ENCODE measurements at places on chromosomes 11 and 22.

- no peak for DNase-seq
These were observed 248.2 kb upstream of the SORL1-AS1 start for GRCh38 chr11:121700968-121701367.

DNA sequence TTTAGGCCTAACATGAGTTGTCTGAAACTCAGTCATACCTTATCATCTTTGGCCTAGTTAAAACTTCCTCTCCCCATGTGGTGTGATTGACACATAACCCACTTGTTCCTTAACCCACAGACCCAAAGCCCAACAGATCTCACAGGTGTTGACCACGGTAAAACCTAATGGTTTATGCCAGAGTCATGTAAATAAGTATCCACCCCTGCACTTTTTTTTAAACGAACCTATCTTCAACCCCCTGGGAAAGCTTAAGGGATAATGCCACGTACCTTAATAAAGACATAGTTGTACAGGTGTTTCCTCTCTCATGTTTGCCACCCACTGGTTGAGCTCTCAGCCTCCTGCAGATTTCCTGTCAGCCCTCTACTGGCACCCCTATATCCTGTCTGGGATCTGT, 709.3 kb upstream of the CCDC179 start:
- no peak for DNase-seq

DNA sequence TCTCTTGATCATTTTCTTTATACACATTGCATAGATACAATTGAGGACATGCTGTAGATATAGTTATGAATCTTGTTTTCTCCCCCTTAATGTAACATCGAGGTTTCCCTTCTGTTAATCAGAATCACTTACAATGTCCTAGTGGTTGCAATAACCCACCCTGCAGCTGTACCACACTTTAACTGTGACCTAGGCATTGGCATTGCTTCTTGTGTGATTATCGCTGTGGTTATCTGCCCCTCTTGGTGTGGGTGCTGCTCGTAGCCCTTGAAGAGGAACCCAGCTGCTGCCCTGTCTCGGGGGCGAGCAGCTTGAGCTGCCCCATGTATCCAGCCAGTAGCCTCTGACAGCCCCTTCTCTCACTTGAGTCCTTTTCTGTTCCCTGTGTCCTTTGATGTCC, 1.5 kb downstream of the DGAT2 start:
- no peak for DNase-seq

GRCh38 chr11:46914363-46914762, 4.0 kb downstream of the LRP4 start:
- no peak for DNase-seq

GRCh38 chr22:24053481-24054226, 42.5 kb downstream of the CABIN1 start:
- no peak for DNase-seq

- peak; percentile 84 for DNase-seq
These were observed 4.8 kb downstream of the SDF2L1 start for GRCh38 chr22:21646608-21647590.

DNA sequence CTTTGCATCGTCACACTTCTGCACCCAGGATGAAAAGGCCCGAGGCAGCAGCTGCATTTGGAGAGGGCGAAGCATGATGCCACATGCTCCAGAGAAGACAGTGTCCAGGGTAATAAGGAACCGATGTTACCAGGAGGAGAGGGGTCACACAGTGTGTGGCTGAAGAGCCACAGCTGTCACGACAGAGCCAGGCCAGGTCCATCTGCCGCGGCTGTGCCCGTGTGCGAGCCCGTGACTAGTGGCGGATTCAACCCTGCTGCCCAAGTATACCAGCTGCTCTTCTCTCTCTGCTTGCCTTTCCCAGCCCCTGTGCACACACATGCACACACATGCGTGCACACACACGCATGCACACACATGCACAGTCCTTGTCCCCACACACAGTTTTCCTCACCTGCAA, 1432.5 kb downstream of the BRD1 start:
- DNase-seq: no peak

- no peak for DNase-seq
These were observed 66.9 kb downstream of the MPPED1 start for GRCh38 chr22:43478621-43479300.

DNA sequence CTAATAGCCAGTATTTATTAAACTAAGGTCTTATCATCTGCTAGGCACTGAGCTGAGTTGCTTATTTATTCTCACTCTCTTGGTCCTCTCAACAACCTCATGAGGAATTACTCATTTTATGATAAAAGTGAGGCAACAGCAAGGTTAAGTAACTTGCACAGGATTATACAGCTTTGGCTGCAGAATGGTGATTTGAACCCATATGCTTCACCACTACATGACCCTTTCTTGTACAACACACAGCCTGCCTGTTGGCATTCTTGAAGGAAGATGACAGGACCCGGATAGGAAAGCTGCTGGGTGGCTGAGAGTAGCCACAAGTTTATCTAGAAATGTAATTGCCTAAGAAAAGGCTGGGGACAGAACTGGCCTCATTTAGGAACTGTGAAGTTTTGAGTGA, 5.3 kb upstream of the PARVA start:
- DNase-seq: no peak

- DNase-seq: no peak
These were observed 29.3 kb downstream of the IGLL5 start for GRCh38 chr22:22916952-22917290.

Measured in D721Med (cell line).